NCI-H446 treated with DMSO at 0.1 percent for 48 hours (cell line): ENCODE measurements at places on chromosomes 6 and 20.
A peak's percentile ranks its signal among the peaks of the same experiment; 100 is the strongest.

- no peak for DNase-seq
Measured at GRCh38 chr6:154106251-154106650, 67.2 kb downstream of the OPRM1 start.

- DNase-seq, result no peak
Measured at GRCh38 chr20:11966186-11966585, 48.5 kb downstream of the BTBD3 start.

- DNase-seq, result no peak
Measured at GRCh38 chr6:85006362-85006761, 242.0 kb upstream of the TBX18 start.

GRCh38 chr20:23244156-23244915 is 106.3 kb upstream of the NXT1 start:
- no peak for DNase-seq

- DNase-seq, result no peak
Measured at GRCh38 chr20:59364611-59365010, 64.2 kb downstream of the EDN3 start.

DNA sequence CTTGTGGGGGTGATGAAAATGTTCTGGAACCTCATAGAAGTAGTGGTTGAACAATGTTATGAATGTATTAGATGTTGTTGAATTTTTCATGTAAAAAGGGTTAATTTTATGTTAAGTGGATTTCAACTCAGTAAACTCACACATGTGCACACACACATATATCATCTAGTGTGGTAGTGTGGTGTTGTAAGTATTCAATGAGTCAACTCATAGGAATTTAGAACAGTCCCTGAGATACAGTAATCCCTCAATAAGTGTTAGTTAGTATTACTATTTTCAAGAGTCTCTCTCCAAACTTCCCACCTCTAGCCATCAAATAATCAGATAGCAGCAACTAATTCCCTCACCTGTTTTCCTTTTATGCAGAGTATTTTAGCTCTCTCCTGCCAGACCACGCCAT is 563.1 kb upstream of the JARID2 start:
- DNase-seq, result no peak

DNA sequence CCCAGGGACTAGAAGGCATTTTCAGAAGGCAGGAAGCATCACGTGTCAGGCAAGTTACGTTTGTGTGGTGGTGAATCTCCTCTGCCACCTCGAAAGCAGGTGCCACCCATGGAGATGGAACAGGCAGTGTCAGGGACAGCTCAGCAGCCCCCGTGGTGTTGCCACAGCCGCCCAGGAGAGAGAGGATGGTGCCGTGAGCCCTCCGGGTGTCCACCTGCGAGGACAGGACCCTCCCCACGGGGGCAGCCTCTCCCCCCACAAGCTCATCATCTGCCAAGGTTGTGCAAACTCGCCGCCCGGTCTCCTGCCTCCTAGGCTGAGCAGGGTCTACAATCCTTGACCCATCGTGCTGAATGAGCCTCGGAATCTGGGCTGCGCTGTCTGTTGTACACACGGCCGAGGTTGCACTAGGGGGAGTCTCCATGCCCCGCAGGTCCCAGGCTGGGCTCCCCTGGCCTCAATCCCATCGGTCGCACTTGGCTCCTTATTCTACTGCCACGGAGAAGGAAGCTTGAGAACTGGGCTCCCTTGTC is 40.1 kb downstream of the DACT2 start:
- no peak for DNase-seq

DNA sequence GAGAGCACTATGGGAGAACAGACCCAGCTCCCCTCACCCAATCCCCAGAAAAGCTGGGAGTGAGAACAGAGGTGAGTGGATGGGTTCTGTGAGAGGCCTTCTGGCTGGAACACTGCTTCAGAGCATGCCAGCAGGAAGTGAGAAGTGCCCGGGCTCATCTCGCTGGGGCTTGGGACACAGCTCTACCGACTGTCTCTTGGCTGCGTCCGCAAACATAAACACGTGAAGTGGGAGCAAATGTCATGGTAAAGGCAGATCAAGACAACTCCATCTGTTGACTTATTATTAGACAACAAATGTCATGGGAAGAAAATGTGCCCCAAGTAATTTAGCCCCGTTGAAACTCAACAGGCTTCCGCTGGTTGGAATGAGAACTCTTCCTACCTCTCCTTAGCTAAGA is 25.9 kb downstream of the GNAS-AS1 start:
- peak; percentile 46 for DNase-seq

- DNase-seq, result no peak
Measured at GRCh38 chr20:44967207-44967807, 995 bp downstream of the STK4 start.

GRCh38 chr6:44572346-44572745 is 184.8 kb downstream of the CDC5L start:
- no peak for DNase-seq

DNA sequence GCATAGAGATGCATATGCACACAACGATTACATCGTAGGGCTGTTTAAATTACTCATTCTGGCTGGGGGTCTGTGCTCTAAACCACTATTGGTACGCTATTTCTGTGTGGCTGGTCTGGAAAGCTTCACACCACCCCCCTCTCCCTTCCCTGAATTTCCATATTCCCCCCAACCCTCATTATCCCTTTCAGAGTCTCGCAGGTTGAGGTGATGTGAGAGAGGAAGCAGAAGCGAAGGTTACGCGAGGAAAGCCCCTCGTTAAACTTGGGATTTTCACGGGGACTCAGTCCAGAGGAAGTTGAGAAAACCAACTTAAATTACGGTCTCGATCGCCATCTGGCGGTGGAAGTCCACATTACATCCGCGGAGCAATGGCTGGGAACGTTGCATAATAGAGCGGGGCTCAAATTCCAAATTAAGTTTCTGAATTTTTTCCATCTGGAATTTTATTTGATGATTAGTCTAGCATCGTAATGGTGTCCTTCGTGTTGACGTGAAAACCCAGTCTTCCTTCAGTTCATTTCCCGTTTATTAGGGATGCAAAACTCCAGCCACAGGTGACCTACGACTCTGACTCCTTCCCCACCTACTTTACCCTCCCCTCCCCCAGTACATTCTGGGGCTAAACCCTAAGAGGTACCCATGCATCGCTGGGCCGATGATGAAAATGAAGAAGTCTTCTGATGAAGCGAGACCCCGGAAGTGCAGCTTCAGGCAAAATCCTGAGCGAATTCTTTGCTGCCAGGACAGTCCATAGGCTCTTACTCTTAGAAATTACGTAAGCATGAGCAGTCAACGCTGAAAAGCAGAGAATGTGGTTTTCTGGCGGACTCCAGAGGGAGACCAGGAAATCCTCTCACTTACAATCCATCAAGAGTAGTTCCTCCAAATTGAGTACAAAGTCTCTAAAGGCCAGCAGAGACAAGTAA is 19.7 kb downstream of the HLA-DOB start:
- DNase-seq, result no peak

- no peak for DNase-seq
Measured at GRCh38 chr20:49896204-49896603, 19.1 kb downstream of the SPATA2 start.

DNA sequence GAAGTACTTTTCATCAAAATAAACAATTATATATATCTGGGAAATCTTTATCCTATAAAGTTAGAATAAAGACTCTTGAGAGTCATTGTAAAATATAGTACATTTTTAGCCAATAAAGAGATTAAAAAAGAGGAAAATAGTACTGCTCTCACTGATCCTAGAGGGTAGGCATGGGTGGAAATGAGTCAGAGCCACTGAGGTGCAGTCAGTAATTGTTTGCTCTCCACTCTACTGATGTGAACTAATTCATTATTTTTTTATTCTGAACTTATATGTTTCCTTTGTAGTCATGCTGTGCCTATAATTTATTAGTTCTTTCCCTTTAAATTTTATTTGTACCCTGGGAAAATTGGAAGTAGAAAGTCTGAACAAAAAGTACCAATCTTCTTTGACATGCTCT is 1359.4 kb upstream of the GJE1 start:
- no peak for DNase-seq

DNA sequence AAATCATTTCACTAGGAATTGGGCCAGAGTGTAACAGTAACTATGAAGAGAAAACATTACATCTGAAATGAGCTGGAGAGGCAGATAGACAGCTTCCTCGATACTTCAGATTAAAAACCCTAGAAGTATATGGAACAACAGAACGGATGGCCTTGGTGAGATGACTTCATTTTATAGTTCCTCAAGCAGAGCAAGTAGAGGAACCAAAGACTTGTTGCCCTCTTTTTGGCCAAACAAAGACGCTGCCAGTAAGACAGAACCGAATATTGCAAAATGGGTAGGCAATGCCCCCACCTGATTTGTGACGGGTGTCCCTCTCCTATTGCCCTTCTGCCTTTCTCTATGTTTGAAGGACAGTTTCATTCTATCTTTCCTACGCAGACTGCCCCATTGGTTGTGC is 53.5 kb downstream of the AGPAT4 start:
- no peak for DNase-seq

- no peak for DNase-seq
Measured at GRCh38 chr6:89976694-89977020, 82.4 kb downstream of the GJA10 start.

- no peak for DNase-seq
Measured at GRCh38 chr6:15247500-15248450, 1.9 kb downstream of the JARID2 start.

DNA sequence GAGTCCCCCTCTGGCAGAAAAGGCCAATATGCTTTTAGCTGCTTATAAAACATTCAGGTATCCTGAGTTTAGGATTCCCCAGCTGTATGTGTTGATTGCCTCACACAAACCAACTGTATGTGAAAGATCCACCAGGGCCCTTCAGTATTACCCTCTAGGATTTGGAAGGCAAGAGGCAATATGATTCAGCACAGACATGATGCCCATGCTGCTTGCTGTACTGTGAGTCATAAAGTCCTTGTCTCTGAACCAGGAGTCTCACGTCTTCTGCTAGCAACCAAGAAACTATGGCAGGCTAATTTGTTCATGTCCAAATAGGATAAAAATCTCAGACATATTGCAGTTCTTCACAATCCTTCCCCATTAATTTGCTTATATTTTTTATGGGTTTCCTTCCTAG is 789.2 kb upstream of the SLC35B3 start:
- DNase-seq, result no peak

- DNase-seq, result no peak
Measured at GRCh38 chr6:165929607-165930006, 238.0 kb downstream of the TBXT start.

GRCh38 chr20:48877304-48877703 is 44.2 kb upstream of the ARFGEF2 start:
- DNase-seq, result no peak

GRCh38 chr6:38671885-38672467 is 31.0 kb downstream of the GLO1 start:
- peak; percentile 13 for DNase-seq

DNA sequence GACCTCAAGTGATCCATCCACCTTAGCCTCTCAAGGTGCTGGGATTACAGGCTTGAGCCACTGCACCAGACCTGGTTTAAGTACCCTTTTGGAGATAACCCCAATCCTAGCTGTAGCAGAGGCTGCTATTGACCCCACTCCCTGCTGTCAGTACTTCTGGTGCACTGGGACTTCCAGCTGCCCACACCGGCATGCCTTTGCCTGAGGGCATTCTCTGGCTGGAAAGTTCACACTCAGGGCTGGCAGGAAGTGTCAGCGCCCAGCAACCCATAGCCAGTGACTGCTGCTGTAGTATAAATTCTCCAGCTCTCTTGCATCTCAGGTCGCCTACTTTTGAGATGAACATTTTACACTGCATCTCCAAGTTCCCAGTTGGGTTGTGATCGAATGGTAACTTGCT is 75.3 kb downstream of the UTRN start:
- DNase-seq, result no peak

DNA sequence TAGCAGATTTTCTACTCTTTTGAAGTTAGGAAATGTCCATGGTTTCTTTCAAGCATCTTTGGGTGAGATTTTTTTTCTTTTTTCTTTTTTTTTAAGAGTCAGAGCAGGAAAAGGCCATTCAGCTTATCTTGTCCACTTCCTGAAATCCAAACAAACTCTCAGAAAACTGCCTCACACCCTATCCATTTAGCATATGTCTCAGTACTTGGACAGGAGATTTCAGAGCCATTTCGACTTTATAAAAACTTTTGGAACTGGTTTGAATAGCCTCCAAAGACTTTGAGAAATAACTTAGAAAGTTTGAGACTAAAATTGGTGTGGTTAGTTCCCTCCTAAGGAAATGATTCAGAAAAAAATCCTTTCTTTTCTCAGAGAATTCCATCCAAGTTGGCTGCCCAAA is 125.1 kb downstream of the MYLK4 start:
- DNase-seq, result no peak

- no peak for DNase-seq
Measured at GRCh38 chr6:15553031-15553430, 109.8 kb downstream of the DTNBP1 start.

DNA sequence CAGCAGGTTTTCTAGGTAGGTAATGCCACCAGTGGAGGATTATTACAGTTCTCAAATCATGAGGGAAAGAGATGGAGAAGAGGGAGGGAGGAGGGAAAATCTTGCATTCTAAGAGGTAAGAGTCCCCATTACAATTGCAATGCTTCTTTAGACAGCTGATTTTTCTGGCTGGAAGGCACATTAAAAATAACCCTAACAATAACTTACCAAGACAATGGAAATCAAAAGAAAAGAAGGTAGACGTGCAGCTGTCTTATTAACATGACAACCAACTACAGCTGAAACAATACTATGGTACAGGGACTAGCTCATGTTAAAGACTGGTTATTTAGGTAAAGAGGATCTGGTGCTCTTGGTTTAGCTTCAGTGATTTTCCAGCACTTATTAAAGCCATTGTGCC is 24.6 kb downstream of the MCUR1 start:
- no peak for DNase-seq

- no peak for DNase-seq
Measured at GRCh38 chr6:164579035-164579434, 730.4 kb downstream of the C6orf118 start.

- no peak for DNase-seq
Measured at GRCh38 chr20:25573288-25574251, 11.8 kb downstream of the NINL start.

DNA sequence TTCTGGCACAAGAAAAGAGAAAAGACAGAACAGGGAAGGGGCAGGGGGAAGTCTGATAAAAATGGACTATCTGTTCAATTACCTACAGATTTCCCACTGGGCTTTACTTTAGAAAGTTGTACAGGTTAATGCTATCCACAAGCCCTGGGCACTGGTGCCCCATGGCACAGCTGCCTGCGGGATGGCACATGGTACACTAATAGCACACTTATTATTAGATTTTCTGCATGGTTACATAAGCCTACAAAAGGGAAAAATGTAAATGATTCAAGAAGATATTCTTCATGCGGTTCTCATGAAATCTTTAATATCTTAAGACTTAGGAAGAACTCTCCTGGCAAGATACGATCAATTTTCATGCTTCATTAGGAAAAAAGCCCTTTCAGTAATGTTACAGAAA is 137.5 kb downstream of the GMPR start:
- DNase-seq, result no peak
